ENCODE measurements at places on chromosomes 2 and 18.

GRCh38 chr2:48824116-48824515 lies 68.6 kb upstream of the LHCGR start:
- DNase-seq, result no peak

DNA sequence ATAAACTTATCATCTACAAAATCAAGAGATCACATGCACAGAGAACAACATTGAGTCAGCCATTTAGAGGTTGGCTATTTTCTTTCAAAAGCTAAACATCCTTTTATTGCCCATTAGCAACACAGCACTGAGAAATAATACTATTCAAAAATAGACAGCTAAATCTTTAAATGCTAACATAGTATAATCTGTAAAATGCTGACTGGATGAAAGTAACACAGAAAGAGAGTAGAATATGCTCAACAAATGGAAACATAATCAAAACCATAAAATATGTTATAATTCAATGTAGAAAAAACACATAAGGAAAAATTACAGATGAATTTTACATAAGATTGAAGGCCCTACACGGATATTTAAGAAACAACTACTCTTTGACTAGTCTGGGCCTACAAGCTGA lies 56.5 kb upstream of the COL3A1 start:
- no peak for DNase-seq

GRCh38 chr2:98369710-98370239 lies 23.5 kb downstream of the CNGA3 start:
- DNase-seq, result no peak

DNA sequence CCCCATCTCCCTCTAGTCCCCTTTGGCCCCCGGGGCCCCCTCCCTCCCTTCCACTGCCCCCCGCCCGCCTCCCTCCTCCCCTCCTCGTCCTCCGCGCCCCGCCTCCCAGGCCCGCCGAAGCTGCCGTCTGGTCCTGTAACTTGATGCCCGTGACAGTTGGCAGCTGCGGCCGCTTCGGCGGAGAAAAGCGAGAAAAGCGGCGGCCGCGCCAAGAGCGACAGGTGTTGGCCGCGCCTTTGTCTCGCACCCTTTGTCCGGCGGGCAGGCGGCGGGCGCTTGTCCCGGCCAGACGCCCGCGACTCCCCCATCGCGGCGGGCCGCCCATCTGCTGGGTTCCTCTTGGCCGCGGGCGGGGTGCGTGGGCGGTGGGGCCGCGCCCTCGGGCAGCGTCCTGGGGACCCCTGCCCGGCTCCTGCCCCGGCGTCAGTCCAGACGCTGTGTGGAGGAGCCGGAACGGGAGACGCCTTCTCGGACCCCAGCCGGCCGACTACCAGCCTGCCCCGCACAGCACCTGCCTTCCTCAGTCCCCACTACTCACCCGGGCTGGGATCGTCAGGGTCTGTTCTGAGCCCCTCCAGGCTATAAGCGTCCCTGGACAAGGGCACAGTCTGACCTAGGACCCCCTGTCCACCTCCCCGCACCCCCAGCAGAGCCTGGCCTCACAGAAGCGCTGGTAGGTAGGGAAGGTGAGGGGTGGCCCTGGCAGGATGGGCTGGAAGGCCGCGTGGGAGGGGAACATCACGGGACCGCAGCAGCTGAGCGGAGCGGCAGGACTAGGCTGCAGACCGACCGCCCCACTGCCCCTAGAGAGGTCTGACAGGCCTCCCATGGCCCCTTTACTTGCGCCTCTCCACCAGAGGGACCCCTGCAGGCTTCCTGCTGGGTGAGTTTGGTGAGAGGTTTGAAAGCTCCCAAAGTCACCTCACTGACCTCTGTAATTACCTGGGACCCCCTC lies 1.2 kb upstream of the HES6 start:
- DNase-seq, result peak; percentile 41

DNA sequence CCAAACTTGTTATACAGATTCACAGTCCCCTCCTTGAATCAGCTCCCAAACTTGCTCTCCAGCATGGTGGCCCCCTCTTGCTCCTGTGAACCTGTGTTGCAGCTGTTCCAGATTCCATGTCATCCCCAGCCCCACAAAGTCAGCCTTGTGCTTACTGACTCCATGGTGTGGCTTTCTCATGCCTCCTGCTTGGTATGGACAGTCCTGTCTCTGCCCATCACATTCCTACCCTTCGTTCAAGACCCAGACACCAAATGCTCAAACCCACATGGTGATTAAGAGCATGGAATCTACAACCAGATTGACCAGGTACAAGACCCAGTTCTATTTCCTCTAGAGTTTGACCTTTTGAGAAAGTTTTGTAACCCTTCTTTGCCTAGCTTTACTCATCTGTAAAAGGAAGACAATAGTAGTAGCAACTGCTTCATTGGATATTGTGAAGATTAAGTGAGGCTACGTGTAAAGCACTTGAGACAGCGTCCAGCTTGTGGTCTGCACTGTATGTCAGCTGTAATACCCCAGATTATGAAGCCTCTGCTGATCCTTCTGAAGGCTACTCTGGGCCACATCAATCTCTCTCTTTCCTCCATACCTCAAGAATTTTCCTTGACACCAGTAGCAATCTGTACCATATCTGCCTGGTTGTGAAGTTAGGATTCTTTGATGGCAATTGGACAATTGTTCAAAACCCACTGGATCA lies 146.4 kb upstream of the HAAO start:
- no peak for DNase-seq

- DNase-seq, result no peak
These were observed 337.4 kb upstream of the ID2 start for GRCh38 chr2:8344144-8345097.

DNA sequence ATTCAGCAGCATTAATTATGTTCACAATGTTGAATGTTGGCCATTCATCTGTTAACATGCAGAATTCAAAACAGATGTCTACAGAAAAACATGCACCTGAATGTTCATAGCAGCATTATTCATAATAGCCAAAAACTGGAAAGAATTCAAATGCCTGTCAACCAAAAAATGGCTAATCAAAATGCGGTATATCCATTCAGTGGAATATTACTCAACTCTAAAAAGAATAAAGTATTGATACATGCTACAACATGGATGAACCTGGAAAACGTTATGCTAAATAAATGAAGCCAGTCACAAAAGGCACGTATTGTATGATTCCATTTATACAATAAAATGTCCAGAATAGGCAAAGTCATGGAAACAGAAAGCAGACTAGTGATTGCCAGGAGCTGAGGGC lies 68.0 kb downstream of the CCDC88A start:
- DNase-seq, result no peak

Measured in AG20443 (cell line).